ENCODE measurements at places on chromosomes 6 and 20.
A peak's percentile ranks its signal among the peaks of the same experiment; 100 is the strongest.

DNA sequence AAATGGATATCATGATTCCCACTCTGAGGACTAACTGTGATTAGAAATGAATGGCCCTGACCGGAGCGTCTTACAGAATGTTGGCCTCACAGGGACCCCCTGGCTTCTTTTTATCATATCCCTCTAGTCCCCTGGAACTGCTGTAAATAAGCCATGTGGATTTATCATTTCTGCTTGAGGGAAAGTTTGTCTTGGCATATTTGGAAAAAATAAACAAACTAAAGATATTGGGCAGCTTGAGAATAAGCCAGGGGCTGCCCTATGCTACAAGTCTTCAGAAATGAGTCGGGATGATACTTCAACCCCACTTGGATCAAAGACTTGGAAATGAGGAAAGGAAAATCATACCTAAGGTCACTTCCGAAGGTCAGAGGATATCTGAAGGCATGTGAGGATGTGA is 179.1 kb downstream of the THBS2 start:
- no peak for DNase-seq

GRCh38 chr6:165439928-165440554 is 130.6 kb upstream of the C6orf118 start:
- DNase-seq = no peak

DNA sequence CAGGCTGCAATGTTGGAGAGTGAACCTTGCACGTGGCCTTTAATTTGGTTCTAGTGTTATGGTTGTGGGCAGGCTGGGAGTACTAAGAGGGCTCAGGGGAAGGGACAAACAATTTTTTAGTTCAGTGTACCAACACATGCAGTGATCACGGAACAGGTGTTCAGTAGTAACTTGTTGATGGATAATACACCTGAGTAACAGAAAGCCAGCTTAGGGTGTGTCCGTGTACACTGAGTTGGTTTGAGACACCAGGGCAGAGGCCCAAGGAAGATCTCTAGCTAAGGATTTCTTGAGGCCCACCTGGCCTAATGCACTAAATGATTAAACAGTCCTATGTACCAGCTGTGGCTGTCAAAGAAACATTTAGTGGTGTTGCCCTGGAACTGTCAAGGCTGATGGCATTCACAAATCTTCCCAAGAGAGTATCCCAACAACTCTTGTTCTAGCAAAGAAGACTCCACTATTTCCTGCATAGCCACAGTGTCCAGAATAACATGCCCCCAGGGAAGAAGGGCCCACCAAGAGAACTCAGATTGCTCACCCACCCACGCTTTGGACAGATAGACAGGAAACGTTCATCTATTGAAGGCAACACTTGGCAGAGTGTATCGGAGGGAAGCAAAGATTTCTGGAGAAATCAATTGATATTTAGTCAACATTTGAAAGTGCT is 60.0 kb downstream of the CD83 start:
- DNase-seq = no peak

DNA sequence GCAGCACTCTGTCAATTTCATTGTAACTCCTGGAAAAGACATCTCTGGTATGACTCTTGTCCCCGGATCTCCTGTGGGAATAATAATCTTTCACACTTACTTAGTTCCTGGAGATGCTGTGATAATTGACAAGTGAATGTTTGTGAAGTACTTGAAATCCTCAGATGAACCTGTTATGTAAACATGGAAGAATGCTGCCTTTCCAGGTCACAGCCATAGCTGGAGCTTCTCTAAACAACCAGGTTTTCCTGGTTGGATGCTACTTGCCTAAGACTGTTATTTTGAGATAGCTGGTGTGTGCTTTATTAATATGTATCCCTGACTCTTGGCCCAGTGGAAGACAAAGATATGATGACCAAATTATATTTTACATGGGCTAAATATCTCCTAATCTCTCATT is 228.6 kb downstream of the KCNQ5 start:
- no peak for DNase-seq

DNA sequence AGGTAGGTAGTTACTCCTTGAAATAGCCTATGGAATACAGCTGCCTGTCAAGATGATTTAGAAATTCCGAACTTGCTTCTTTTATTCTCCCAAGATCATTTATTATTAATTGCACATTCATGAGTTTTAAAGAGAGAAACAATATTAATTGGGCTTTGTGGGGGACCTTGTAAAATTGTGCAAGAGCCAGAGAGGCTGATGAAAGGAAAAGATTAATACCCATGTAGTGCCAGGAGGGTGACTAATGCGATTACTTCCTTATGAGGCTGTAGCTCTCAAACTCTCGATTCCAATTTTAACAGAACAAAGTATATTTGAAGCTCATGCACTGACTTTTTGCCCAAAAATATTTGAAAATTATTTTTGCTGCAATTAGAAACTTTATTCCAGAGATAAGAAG is 423.8 kb upstream of the ID4 start:
- DNase-seq = no peak

DNA sequence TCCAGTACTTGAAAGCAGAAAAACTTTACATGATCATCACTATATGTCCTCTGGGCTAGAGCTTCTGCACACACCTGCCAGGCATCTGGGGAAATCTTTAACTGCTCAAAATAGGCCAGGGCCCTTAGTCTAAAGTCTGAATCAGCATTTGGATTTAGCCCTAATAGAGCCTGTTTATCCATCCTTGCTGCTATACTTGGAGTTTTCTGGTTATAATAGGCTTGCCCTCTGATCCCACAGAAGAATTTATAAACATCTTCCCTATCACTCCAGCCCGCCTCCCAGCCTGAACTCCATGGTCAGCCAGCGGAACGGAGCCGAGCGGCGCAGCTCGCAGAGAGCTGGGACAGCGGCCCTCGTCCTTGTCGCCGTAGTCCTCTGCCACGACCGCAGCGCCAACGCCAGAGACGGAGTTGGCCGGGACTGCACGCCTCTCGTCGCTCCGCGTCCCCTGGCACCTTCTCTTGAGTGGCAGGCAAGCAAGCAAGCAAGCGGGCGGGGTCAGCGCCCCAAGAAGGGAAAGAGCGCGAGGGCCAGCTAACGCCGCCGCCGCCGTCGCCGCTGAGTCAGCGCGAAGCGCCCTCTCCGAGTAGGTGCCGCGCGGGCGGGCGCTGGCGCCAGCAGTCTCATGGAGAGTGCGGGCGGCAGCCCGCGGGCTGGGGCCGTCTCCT is 25.4 kb upstream of the ASIP start:
- peak; percentile 89 for DNase-seq

GRCh38 chr6:142374091-142374770 is 72.4 kb downstream of the ADGRG6 start:
- no peak for DNase-seq

DNA sequence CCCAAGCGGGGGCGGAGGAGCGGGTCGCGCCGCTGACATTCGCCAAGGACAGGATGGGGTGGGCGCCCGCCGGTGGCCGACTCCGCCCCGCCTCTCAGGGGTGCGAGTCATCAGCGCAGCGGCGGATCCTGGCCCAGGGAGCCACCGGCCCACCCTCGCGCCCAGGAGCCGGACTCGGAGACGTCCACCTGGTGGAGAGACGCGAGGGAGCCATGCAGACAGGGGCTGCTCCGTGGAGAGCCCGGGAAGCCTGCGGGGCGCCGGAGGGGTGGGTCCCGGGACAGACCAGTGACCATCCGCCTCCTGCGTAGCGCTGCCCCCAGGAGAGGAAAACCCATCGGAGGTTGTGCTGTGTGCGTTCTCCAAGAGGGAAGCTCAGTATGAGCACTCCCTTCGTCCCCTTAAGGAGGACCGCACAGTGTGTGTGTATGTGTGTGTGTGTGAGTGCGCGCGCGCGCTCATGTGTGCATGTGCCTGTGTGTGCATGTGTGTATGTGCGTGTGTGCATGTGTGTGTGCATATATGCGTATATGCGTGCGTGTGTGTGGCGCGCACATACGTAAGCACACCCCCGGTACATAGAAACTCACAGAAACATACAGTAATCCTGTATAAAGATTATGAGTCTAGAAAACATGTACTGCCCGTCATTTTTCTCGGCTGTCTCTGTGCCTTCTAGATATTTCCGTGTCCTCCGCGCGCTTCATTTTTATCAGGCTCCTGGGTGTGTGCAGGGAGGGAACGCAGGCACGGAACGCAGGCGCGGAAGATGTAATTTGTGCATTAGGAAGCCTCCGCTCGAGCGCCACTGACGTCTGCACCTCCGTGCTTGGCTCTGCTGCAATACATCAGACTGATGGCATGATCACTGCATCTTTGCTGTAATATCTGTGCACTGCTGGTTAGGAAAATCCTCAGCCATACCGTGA is 158.9 kb downstream of the TBXT start:
- DNase-seq = peak; percentile 50

- no peak for DNase-seq
Observed at GRCh38 chr6:134287859-134288537, 29.9 kb downstream of the SGK1 start.

DNA sequence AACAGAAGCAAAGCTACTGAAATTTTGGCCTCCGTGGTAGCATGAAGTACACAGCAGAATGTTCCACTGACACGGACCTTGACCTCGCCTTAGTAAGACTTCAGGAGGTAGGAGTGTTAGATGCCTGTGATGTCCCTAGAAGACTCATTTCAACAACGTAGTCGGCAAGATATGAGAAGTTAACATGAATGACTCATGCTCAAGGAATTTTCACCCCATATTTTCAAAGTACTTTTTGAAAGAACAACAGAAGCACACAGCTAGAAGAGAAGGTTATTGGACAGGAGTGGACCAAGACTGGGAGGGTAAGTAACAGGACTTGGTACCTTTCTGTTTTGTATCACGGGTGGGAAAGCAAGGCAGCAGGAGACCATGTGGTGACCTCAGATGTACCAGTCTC is 78.0 kb downstream of the DZANK1 start:
- DNase-seq = no peak
